T-cell (primary cell): ENCODE measurements at places on chromosomes 3 and 15.

GRCh38 chr3:36631549-36631948 lies 132.8 kb downstream of the DCLK3 start:
- DNase-seq, result no peak

DNA sequence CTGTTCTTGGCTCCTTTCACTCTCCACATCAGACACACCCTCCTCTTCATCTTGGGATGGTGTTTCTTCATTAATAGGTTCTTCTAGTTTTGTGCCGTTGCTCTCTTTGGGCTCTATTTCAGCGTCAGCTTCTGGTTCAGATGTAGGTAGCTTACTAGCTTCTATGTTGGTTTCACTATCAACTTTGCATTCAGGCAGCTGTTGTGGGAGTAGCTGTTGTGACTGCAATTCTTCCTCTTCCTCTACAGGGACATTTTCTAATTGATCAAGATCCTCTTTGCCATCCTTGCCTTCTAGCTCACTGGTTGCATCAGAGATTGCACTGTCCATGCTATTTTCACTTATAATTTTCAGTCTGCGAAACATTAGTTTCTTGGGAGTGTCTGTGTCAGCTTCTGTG lies 80.1 kb downstream of the SETD2 start:
- DNase-seq, result no peak

GRCh38 chr15:58495891-58496408 lies 64.2 kb downstream of the LIPC start:
- DNase-seq, result no peak

DNA sequence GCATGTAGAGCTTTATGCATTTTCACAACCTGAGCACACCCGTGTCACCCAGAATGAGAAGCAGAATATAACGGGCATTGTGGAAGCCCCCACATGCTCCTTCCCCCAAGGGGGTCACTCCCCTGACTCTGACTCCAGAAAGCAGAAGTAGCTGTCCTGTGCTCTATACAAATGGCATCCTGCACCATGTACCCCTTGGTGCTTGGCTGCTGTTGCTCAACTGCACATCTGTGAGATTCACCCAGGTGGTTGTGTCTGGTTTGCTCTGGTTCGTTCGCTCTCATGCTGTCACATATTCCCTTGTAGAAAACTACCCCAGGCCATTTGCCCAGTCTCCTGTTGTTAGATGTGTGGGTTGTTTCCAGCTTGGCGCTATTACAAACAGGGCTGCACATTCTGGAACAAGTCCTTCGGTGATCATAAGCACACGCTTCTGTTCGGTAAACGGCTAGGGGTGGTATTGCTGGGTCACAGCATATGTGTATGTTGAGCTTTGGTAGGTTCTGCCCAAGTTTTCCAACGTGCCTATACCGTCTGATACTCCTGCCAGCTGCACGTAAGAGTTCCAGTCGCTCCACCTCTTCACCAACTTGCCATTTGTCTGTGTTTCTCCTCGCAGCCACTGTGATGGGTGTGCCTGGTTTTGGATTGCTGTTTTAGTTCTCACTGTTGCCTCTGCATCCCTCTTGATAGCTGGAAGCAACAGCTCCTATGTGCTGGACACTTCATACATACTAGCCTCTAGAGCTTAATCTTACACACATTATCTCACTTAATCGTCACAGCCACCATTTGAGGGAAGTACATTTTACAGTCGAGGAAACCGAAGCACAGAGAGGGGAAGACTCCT lies 65.4 kb upstream of the SLC6A6 start:
- no peak for DNase-seq

- DNase-seq, result no peak
Observed at GRCh38 chr3:171248426-171249111, 211.6 kb downstream of the TNIK start.

DNA sequence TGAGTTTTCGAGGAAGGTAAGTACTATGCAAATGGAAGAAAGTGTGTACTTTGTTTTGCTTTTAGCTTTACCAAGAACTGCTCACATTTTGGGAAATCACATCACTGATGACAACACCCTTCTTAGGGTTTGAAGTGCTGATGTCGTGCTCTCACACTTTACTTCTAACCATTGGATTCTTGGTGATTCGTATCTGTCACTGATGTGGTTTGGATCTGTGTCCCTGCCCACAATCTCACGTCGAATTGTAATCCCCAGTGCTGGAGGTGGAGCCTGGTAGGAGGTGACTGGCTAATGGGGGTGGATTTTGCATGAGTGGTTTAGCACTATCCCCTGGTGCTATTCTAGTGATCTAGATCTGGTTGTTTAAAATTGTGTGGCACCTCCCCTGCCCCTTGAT lies 75.4 kb upstream of the RGMA start:
- no peak for DNase-seq

DNA sequence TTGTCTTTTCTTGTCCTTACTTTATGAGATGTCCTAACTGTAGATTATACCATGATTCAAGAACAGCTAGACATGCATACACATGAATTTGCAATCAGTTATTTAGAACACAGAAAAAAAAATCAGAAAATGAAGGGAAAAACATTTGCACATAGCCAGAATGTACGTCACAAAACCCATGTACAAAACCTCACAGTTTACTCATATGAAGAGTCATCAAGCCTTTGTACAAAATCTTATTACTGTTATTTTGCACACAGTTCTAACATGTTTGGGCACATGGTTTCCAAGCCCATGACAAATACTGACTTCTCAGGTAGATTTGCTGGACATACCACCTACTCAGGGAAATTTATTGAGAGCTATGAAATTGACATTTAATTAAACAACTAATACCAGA lies 48.2 kb downstream of the MAP3K13 start:
- DNase-seq, result no peak

DNA sequence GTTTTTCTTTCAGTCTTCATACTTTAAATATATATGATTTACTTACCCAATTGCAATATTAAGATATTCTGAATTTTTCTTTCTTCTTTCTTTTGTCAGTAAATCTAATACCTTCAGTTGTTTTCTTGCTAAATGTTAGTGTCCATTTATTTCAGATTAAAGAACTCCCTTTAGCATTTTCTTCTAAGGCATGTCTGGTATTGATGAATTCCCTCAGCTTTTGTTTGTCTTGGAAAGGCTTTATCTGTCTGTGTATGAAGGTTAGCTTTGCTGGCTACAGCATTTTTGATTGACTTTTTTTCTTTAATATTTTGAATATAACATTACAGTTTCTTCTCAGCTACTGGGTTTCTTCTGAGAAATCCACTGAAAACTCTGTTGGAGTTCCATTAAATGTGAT lies 64.0 kb upstream of the PLSCR4 start:
- DNase-seq, result no peak
